CMK (cell line): ENCODE measurements at places on chromosomes 2 and 18.

GRCh38 chr2:190181123-190181669, 118.7 kb upstream of the MSTN start:
- no peak for DNase-seq

- no peak for DNase-seq
Measured at GRCh38 chr2:45980161-45980865, 316.9 kb upstream of the EPAS1 start.

DNA sequence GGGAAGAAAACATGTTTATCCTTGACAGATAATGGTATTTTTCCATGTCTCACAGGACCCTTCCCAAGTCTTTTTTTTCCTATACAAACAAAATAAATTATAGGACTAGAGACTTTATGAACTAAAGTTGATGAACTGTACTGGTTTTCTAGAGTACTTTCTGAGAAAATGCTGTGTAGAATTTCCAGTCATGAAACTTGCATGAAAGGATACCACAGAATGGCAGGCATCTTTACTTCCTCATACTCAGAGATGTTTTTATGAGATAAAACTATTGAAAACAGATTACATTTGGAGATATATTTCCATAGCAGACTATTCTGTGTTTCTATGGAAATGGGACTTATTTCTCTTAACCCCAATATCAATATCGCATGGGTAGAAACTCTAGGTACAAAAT, 403.5 kb downstream of the PARD3B start:
- no peak for DNase-seq

GRCh38 chr2:218883491-218884490, 3.1 kb downstream of the WNT10A start:
- no peak for DNase-seq

DNA sequence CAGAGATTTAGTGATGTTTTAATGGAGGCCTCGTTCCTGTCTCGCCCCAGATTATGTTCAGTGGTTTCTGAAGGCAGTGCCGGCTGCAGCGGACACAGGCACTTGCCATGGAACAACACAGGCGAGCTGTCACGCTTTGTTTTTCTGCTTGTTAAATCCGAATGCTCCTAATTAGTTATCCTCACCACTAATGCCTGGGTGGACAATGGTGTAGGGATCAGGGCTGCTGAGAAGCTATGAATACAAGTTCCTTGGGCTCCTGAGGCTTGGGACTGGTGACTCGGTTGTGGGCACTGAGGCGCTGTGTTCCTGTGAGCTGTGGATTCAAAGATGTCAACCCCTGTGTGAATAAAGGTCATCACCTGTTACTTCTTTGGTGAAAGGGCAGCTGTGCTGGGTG, 123.5 kb downstream of the PLEKHM3 start:
- no peak for DNase-seq

- no peak for DNase-seq
Measured at GRCh38 chr2:19667536-19667949, 234.2 kb downstream of the TTC32 start.

- no peak for DNase-seq
Measured at GRCh38 chr2:61649021-61649420, 110.9 kb upstream of the XPO1 start.

DNA sequence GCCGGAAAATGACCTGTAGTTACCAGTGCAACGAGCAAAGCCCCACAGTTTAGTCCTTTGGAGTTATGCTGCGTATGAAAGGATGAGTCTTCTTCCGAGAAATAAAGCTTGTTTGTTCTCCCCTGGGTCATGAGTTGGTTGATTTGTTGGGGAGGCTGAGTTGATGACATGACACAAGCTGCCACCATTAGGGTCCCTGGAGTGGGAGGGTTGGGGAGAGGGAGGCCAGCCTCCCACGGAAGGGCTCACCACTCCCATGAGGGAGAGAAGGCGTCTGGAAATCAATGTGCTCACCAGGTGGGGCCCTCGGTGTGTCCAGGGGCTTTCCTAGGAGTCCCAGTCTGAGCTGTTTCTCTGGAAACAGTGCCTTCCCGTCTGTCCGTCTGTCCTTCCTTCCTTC, 7.4 kb upstream of the DGKD start:
- DNase-seq, result no peak

GRCh38 chr18:3840766-3841165, 390.8 kb downstream of the TGIF1 start:
- no peak for DNase-seq

DNA sequence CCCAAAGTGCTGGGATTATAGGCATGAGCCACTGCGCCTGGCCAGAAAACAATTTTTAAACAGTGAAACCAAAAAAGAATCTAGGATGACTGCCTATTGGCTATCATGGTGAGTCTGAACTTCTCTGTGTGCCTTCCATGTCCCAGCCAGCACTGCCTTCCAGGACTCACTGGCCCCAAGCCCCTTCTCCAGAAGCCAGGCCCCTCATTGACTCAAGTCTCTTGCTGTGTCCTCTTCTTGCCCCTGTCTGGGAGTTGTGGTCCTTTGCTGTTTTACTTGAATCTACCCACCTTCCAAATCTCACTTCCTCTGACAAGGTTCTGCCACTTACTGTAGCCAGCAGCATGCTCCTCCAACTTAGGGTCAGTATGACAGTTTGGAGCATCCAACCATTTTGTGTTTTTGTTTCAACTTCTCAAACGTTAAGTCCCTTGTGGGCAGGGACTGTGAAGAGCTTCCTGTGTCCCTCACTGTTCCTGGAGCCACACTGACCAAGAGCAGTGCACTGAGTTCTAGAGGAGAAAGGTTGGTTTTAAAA, 41.7 kb downstream of the ST3GAL5 start:
- no peak for DNase-seq

- no peak for DNase-seq
Measured at GRCh38 chr2:1480671-1481076, 67.4 kb downstream of the TPO start.

DNA sequence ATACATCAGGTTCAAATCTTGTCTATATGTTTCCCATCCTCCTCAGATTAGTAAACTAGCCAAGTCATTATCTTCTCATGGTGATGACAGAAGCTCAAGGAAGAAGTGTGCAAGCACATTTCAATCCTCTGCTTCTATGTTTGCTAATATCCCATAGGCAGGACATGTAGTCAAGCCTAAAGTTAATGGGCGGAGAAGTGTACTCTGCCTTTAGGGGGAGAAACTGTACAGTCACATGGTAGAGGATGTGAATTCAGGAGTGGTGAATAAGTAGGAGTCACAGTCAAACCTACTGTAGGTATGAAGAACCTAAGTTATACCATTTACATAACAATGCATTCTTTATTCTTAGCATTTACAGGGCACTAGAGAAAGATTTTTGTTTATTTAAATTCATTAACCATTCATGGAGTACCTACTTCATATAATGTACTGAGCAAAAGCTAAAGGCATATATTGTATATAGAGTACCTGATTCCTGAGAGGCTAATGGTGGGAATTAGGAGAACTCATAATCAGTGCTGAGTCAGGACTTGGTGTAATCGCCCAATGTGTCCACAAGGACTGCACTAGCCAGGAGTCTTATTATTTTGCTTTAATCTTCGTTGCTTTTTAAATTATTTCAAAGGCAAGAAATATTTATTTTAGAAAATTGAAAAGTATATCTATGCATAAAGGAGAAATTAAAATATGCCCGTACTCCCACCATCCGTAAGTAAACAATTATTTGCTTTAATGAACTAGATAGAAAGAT, 394.3 kb upstream of the ETAA1 start:
- DNase-seq, result no peak

- no peak for DNase-seq
Measured at GRCh38 chr2:199955007-199955338, 318 bp downstream of the TYW5 start.

DNA sequence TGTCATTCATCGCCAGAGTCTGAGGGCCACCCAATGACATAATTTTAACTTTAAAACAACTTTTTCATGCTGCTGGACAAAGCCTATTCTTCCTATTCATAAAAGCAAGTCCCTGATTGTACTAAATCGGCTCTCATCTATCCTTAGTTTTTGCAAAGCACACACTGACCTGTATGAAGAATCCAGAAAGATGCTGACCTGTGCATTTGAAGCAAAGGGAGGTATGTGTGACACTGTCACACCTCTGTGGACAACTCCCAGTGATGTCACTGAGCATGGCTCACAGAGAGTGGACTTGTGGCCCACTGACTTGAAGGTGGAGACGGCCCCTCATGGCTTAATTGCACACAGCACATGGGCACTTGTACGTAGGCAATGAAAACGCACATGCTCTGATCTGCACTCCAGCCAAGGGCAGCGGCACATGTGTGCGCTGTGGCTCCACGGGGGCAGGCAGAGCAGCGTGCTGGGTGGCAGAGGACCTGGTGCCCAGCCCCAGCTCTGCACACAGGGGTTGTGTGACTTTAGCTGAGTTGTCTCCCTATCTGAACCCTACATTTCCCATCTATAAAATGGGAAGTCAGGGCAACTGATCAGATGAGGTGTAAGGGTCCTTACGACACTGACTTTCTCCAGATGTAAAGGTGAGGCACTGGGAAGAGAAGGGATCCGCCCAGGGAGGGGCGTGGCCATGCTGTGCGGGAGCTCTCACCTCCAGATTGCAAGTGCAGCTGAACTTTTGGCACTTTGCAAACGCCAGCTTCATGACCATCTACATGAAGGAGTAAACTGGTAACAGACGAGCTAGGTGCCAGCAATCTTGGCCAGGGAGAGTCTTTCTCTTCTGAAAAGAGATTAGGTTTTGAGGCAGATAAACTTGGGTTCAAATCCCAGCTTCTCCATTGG, 14.3 kb upstream of the ODC1 start:
- no peak for DNase-seq

- DNase-seq, result no peak
Measured at GRCh38 chr18:62760403-62760734, 45.0 kb downstream of the PHLPP1 start.

GRCh38 chr2:223538920-223539440, 63.2 kb downstream of the SCG2 start:
- DNase-seq, result no peak

DNA sequence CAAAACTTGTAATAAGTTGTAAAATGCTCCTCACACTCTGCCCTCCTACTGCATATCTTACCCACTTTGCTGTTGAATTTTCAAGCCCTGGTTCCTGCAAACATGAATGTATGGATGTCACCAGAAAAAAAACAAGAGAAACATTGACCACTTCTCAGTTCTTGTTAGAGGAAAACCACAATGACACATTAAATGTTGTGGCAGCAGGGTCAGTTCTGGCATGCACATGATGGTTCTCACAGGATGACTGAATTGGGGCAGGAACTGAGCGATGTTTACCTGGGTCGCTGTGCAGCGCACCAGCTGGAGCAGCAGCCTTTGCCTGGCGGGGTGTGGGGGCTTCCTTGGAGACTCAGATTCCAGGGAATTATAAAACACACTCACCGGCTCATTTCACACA, 14.0 kb upstream of the PRKCE start:
- DNase-seq, result no peak

GRCh38 chr2:45233301-45233700, 224.0 kb upstream of the SIX2 start:
- no peak for DNase-seq

GRCh38 chr18:5036523-5036922, 160.5 kb downstream of the AKAIN1 start:
- DNase-seq, result no peak

GRCh38 chr2:15649561-15650255, 58.0 kb downstream of the DDX1 start:
- DNase-seq, result no peak

- DNase-seq, result no peak
Measured at GRCh38 chr2:125167820-125168219, 1142.7 kb downstream of the CNTNAP5 start.

- DNase-seq, result no peak
Measured at GRCh38 chr2:165794536-165794928, 485 bp upstream of the GALNT3 start.

- no peak for DNase-seq
Measured at GRCh38 chr2:165528691-165529090, 59.2 kb downstream of the CSRNP3 start.

- DNase-seq, result no peak
Measured at GRCh38 chr2:119728421-119728820, 31.3 kb upstream of the PTPN4 start.

DNA sequence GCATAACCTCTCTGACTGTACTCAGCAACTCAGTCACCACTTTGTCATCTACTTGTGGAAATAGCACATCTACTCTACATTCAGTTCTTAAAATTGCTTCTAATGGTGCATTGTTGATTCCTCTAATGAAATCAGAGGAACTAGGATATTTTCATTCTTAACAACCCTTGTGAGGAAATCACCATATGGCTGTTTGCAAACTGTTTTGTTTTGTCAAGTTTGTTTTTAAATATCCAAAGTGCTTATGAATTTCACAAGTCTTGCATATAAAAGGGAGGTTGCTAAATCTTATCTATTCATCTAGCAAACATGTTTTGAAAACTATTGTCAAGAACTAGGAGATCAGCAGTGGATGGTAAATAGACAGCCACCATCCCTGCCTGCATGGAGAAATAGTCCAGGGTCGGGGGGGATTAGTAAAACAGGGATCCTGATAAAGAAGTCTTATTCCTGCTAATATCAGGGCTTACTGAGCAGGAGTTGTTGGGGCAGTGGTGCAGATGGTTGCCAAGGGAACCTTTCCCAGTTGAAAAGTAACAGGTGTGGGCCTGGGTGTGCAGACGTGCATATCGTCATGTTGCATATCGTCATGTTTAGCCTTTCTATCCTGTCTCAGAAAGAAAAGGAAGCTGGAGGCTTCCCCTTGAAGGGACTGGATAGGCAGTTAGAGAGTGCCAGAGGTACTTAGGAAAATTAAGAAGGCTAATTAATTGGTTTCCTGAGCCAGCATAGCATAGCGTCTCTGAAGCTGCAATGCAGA, 7.5 kb upstream of the MYO3B start:
- no peak for DNase-seq

- no peak for DNase-seq
Measured at GRCh38 chr18:57584444-57584843, 2.1 kb downstream of the FECH start.

DNA sequence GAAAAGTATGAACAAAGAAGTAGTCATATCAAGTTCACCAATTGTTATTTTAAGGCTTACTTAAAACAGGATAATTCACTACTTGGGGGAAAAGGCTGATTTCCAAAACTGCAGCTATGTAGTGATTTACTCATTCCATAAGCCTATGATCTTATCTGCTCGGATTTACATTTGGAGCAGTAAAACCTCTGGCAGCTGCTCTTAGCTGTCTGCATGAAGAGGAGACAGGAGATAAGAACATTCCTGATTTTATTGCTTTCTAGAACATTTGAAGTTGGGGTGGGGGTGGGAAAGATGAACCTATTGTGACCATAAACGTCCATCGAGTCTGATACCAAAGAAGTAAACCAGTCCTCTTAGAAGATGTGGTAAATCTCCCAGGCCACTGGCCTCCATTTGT, 120.9 kb downstream of the MMADHC start:
- no peak for DNase-seq
